ENCODE measurements at places on chromosomes 3 and 15. TPM values are rescaled to one million over a fixed set of nuclear protein-coding genes. Genes with fewer than 3 reads are reported as not detected.

The LRRC31 gene
- 0.35 TPM for total RNA-seq

The SEMA3F gene
- 12.6 TPM for total RNA-seq

The FRG2C gene
- not detected for total RNA-seq

The RGMA gene
- total RNA-seq, result 57.1 TPM

The GP5 gene
- total RNA-seq, result 0.24 TPM

The SPRED1 gene
- total RNA-seq, result 6.1 TPM

The DPPA2 gene
- not detected for total RNA-seq

The TNFAIP8L3 gene
- 173 TPM for total RNA-seq

The LRRK1 gene
- 18.2 TPM for total RNA-seq

The EFHB gene
- 5.7 TPM for total RNA-seq

DNA sequence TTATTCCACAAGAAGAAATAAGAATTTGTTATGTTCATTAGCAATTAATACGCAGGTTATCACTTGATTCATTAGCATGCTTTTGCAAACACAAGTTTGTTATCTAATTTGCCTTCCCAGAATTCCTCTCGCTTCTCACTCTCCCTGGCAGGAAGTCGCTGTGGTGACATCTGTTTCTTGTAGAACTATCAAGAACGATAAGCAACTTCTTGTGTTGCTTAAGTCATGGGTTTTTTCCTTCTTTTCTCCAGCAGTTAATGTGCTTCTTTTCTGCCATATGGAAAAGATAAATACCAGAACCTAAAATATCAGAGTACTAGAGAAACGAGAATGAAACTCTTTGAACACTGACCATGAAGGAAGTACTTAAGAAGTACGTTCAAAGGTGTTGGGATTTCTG is 99.8 kb upstream of the CHMP2B start:
- DNase-seq, result no peak
- H3K27ac ChIP-seq, result no peak overlapping the region
- no peak overlapping the region for H3K4me3 ChIP-seq
- no peaks in the 10 kb centered on the region for H3K36me3 ChIP-seq

DNA sequence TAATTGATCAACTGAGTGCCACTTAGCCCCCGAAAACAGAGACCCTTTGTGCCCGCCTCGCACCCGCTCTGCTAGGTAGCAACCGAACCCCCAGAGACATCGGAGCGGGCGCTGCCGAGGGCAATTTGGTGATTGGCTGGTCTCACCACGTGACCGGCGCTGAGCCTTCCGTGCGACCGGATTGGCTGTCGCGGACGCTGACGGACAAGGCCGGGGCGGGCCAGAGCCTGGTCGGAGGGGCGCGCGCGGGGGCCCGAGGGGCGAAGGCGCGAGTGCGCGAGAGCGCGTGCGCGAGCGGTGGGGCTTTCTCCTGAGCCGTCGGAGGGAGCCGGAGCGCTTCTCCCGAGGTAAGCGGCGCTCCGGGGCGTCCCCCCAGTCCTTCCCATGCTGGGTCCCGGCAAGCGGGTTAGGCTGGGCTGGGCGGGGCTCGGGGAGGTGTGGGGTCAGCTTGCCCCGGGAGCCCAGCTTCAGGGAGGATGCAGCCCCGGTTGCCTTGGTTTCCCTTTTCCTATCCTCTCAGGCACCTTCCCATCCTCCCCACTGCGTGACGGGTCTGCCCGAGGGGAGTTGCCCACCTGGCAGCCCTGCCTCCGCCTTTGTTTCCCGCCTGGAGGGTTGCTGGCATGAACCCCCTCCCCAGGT is at the start of gene TMEM108:
Gene TMEM108, plus strand, starts transcription at position 303 of the 642 bp plus-strand sequence.
- H3K27me3 ChIP-seq, result no peaks in the 10 kb centered on the region
- no peaks in the 10 kb centered on the region for H3K36me3 ChIP-seq
- peak within 1 kb of the TSS; percentile 45 for H3K4me3 ChIP-seq
- H3K4me1 ChIP-seq, result no peaks in the 10 kb centered on the region

GRCh38 chr15:26083457-26083856 is 220.3 kb upstream of the ATP10A start:
- no peaks in the 10 kb centered on the region for H3K27me3 ChIP-seq
- DNase-seq, result no peak
- no peaks in the 10 kb centered on the region for H3K4me1 ChIP-seq

DNA sequence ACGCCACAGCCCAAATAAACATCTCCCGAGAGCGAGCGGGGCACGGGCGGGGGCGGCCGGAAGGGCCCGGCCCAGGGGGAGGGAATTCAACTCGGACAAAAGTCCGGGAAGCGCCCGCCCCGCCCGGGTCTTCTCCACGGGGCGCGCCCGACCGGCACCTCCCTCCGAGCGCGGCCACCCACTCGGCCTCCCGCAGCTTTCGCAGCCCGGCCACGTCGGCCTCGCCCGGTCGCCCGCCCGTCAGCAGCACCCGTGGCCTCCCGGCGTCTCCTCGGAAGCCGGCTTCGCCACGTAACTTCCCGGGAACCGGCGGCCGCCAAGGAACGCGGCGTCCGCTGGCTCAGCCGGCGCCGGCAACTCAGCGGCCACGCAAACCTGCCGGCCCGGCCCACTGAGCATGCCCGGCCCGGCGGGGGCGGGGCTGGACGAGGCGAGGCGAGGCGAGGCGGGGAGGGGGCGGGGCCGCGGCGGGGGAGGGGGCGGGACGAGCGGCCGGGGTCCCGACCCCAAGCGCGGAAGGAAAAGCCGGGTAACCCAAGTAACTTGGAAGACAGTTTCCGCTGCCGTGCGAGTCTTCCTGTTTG is at the start of gene TJP1:
Gene TJP1, minus strand, starts transcription at position 369 of the 584 bp plus-strand sequence. CDS start 440 bp downstream, outside the sequence.
- H3K4me1 ChIP-seq, result no peaks in the 10 kb centered on the region
- DNase-seq, result peak; percentile 73
- H3K27ac ChIP-seq, result peak within 1 kb of the TSS; percentile 88

- peak overlapping the region; percentile 54 for H3K27ac ChIP-seq
- H3K27me3 ChIP-seq, result no peaks in the 10 kb centered on the region
- no peak for DNase-seq
- H3K4me1 ChIP-seq, result no peaks in the 10 kb centered on the region
Observed at GRCh38 chr3:16124636-16125035, 49.8 kb upstream of the GALNT15 start.

GRCh38 chr3:30733209-30733608 is 126.8 kb downstream of the TGFBR2 start:
- H3K4me3 ChIP-seq, result no peak overlapping the region
- H3K27me3 ChIP-seq, result no peaks in the 10 kb centered on the region
- H3K4me1 ChIP-seq, result no peaks in the 10 kb centered on the region
- no peak overlapping the region for H3K27ac ChIP-seq
- no peaks in the 10 kb centered on the region for H3K36me3 ChIP-seq

DNA sequence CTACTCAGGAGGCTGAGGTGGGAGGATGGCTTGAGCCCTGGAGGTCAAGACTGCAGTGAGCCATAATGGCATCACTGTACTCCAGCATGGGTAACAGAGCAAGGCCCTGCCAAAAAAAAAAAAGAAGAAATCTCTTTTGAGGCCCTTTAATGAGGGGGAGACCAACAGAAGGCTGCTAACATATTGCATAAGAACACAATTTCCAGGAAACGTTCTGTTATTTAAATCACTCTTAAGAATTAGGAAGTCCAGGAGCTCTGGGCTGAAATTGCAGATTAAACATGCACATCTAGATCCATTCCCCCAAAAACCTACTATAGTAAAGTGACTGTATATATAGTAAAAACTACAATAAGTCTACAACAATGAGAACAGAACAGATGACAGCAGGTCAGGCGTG is 16.1 kb upstream of the BLM start:
- H3K4me1 ChIP-seq, result no peaks in the 10 kb centered on the region
- DNase-seq, result no peak
- no peaks in the 10 kb centered on the region for H3K36me3 ChIP-seq
- H3K4me3 ChIP-seq, result no peak overlapping the region
- no peaks in the 10 kb centered on the region for H3K27me3 ChIP-seq

DNA sequence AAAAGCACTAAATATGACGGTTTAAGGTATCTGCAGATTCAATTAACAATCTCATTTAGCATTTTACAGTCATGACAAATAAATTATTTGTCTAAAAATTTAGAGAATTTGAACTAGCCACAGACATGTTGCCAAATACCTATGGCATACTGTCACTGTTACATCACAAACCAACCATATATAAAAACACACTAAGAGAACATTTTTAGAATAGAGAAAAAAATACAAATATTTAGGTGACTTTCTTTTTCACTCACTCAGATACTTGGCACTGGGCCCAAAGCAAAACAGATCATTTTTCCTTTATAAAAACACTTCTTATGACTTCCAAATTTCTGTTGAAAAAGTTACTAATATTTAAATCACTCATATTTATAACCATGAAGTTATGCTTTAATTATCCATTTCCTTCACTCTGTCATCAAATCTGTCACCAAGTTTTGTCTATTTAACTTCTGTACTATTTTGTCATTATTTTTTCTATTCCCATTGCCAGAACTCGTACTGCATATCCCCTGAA is 644.7 kb downstream of the OTOL1 start:
- H3K27ac ChIP-seq, result no peak overlapping the region
- no peaks in the 10 kb centered on the region for H3K4me1 ChIP-seq
- H3K27me3 ChIP-seq, result no peaks in the 10 kb centered on the region
- H3K4me3 ChIP-seq, result no peak overlapping the region

DNA sequence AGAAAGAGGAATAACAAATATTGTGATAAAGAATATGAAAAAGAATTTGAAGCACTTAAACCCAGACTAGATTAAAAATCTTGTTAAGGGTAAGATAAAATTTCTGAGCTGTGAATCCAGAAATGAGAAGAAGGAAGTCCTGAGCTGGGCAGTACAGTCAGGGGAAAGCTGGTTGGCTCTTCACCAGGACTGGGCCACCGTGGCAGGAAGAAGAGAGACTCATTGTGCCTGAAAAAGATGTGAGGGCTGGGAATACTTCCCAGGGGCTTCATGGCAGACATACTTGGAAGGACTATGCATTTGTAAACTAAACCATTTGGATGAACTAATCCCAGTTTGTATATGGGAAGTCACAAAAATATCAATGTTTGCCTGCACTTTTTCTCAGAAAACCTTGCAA is 28.5 kb upstream of the MYO5C start:
- no peaks in the 10 kb centered on the region for H3K36me3 ChIP-seq
- no peak for DNase-seq
- H3K27me3 ChIP-seq, result no peaks in the 10 kb centered on the region
- no peak overlapping the region for H3K27ac ChIP-seq
- no peak overlapping the region for H3K4me3 ChIP-seq

DNA sequence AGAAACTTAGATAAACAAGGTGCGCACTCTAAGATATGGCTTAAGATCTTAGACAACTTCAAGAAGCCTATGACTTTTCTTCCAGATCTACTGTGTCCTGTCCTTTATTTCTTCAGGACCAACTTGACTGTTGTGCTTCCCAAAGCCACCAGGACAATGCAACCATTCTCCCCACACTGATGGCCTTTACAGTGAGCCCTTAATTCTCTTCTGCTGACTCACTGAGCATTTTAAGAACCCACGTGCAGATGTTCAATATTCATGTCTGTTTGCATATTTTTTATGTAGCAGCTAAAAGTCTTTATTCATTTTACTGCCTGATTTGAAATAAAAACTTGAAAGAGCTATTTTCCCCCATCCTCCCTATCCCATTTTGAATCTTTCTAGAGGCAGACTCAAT is 103.3 kb upstream of the SLC2A2 start:
- no peak overlapping the region for H3K27ac ChIP-seq
- H3K4me1 ChIP-seq, result no peaks in the 10 kb centered on the region
- no peak for DNase-seq
- no peaks in the 10 kb centered on the region for H3K27me3 ChIP-seq
- no peak overlapping the region for H3K4me3 ChIP-seq

GRCh38 chr3:167166594-167167253 is 213.4 kb downstream of the ZBBX start:
- no peaks in the 10 kb centered on the region for H3K4me1 ChIP-seq
- H3K4me3 ChIP-seq, result no peak overlapping the region
- no peak for DNase-seq

GRCh38 chr3:7546253-7546652 is 685.3 kb downstream of the GRM7 start:
- no peaks in the 10 kb centered on the region for H3K36me3 ChIP-seq
- H3K4me1 ChIP-seq, result no peaks in the 10 kb centered on the region
- H3K27ac ChIP-seq, result no peak overlapping the region
- H3K4me3 ChIP-seq, result no peak overlapping the region
- DNase-seq, result no peak

GRCh38 chr15:74370471-74370870 is 3.0 kb upstream of the CYP11A1 start:
- H3K27ac ChIP-seq, result no peak overlapping the region
- DNase-seq, result no peak
- no peak overlapping the region for H3K4me3 ChIP-seq
- no peaks in the 10 kb centered on the region for H3K27me3 ChIP-seq
- H3K36me3 ChIP-seq, result no peaks in the 10 kb centered on the region
- H3K4me1 ChIP-seq, result no peaks in the 10 kb centered on the region

DNA sequence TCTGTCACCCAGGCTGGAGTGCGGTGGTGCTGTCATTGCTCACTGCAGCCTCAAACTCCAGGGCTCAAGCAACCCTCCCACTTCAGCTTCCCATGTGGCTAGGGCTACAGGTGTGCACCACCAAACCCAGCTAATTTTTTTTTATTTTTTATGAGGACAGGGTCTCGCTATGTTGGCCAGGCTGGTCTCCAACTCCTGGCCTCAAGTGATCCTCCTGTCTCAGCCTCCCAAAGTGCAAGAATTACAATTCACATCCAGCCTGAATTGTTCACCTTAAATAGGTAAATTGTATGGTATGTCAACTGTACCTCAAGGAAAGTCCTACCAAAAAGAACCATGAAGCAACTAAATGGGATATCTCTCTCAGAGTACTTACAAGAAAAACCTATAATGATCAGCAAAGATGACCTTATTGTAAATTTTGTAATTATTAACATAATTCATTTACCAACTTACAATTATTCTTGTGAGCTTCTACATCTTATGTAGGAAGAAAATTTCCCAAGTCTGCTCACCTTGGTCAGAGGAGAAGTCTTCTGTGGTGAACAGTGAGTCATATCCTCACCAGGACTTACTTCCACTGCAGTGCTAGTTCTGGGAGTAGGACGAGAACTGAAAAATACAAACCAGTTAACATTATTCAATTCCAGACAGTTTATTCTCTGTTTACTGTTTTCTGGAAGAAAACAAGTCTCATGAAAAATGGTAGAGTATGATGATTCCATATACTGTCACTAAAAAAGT is 54.4 kb downstream of the ULK4 start:
- no peak overlapping the region for H3K27ac ChIP-seq
- no peak overlapping the region for H3K4me3 ChIP-seq
- no peaks in the 10 kb centered on the region for H3K4me1 ChIP-seq

- H3K27me3 ChIP-seq, result no peaks in the 10 kb centered on the region
- no peak for DNase-seq
- no peak overlapping the region for H3K4me3 ChIP-seq
- H3K4me1 ChIP-seq, result no peaks in the 10 kb centered on the region
- H3K36me3 ChIP-seq, result no peaks in the 10 kb centered on the region
Observed at GRCh38 chr15:84834969-84835368, 17.8 kb downstream of the ALPK3 start.

DNA sequence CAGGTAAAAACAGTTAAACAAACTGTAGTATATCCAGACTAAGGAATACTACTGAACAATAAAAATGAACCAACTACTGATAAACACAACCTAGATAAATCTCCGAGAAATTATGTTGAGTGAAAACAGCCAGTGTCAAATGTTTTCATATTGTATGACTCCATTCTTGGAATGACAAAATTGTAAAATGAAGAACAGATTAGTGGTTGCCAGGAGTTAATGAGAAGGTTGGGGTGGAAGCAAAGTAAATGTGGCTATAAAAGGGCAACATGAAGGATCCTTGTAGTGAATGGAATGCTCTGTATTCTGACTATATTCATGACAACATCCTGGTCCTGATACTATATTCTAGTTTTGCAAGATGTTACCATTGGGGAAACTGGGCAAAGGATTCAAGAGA is 27.5 kb upstream of the ACKR4 start:
- no peaks in the 10 kb centered on the region for H3K4me1 ChIP-seq
- no peak for DNase-seq
- H3K27ac ChIP-seq, result peak overlapping the region; percentile 80
- no peak overlapping the region for H3K4me3 ChIP-seq

- no peak overlapping the region for H3K4me3 ChIP-seq
- H3K27me3 ChIP-seq, result no peaks in the 10 kb centered on the region
- peak overlapping the region; percentile 80 for H3K27ac ChIP-seq
- peaks cover 10% of the 10 kb centered on the region for H3K4me1 ChIP-seq
- no peaks in the 10 kb centered on the region for H3K36me3 ChIP-seq
Observed at GRCh38 chr3:184593220-184593927, 31.8 kb downstream of the EPHB3 start.

Measured in uterus (tissue), 4 donors.